ENCODE measurements at places on chromosomes 5 and 9. TPM values are rescaled to one million over a fixed set of nuclear protein-coding genes. Genes with fewer than 3 reads are reported as not detected.

DNA sequence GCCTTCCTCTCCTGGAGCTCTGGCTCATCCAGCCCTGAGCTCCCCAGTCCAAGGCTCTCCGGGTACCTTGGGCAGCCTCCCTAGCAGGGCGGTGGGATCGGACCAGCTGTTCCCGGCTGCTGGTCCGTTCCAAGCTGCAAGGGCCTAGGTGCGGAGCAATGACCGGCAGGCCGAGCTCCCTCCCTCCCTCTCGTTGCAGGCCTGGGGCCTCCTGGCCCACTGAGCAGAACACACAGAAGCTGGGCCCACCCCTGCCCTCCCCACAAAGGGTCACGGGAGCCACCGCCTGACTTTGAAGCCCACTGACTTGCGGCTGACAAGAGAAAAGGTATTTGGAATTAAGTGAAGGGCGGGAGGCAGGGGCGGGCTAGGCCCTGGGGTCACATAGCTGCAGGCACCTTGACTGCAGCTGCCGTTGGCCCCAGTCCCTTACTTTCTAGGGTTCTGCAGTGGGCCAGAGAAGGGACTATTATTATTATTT, 104.7 kb upstream of the IER5L start:
- DNase-seq, result peak; percentile 90

GRCh38 chr5:58477760-58478376, 13.4 kb upstream of the GAPT start:
- DNase-seq, result no peak

GRCh38 chr9:136292591-136293448, 11.1 kb downstream of the CCDC187 start:
- DNase-seq, result no peak

GRCh38 chr9:85142496-85142911, 473.0 kb downstream of the NTRK2 start:
- no peak for DNase-seq

GRCh38 chr5:73435759-73436534, 12.6 kb downstream of the FOXD1 start:
- DNase-seq, result no peak

- DNase-seq, result no peak
Measured at GRCh38 chr5:122421374-122422079, 109.5 kb downstream of the SNCAIP start.

DNA sequence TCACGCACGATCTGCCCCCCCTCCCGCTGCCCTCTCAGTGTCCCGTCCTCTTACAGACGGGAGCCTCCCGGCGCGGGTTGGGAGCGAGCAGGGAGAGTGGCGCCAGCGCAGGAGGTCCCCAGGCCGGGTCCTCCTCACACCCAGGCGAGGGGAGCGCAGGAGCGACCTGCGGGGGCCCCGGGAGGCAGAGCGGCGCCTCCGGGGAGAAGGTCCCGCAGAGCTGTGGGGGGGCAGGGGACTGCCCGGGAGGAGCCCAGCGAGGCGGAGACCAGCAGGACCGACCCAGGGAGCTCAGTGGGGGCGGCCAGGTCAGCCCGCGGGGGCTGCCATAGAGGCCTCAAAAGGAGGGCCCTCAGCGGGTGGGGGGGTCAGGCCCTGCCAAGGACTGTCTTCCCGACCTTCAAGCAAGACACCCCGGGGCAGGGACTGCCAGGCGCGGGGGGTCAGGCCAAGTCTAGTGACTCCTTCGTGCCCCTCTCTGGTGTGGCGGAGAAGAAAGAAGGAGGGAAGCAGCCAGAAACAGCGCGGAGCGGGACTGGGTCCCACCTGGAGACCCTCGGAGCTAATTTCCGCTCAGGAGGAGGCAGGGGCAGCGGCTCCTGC, 123.3 kb upstream of the ERCC6L2 start:
- no peak for DNase-seq

- no peak for DNase-seq
Measured at GRCh38 chr9:1383899-1384455, 333.8 kb downstream of the DMRT2 start.

The PCDHB15 gene
- total RNA-seq, result 4.0 TPM

The CCDC187 gene
- total RNA-seq, result not detected

The PTGER4 gene
- 44.6 TPM for total RNA-seq

The PCDHB7 gene
- 2.8 TPM for total RNA-seq

The FOXD4L3 gene
- not detected for total RNA-seq
